ENCODE measurements at places on chromosomes 4 and X. TPM values are rescaled to one million over a fixed set of nuclear protein-coding genes. Genes with fewer than 3 reads are reported as not detected.

Gene CCDC160
- 0.29 TPM for polyA plus RNA-seq

Gene SLC9A6
- 7.2 TPM for polyA plus RNA-seq

Gene VSIG4
- 5.1 TPM for polyA plus RNA-seq

Gene ADGRG2
- polyA plus RNA-seq: 0.29 TPM

Gene CSAG3
- not detected for polyA plus RNA-seq

Gene SPIN2A
- polyA plus RNA-seq: 0.16 TPM

Gene PROM1
- polyA plus RNA-seq: 0.47 TPM

Gene DCHS2
- polyA plus RNA-seq: 0.02 TPM

Gene PALLD
- polyA plus RNA-seq: 101 TPM

Gene TNIP3
- 0.06 TPM for polyA plus RNA-seq

Gene ADH1C
- 1.7 TPM for polyA plus RNA-seq

Gene LCORL
- polyA plus RNA-seq: 2.1 TPM

Gene RENBP
- 1.4 TPM for polyA plus RNA-seq

Gene IQCM
- not detected for polyA plus RNA-seq

Gene TBCK
- polyA plus RNA-seq: 8.2 TPM

Gene SPIN2B
- 6.4 TPM for polyA plus RNA-seq

All from esophagus (tissue), 2 donors.